ENCODE measurements at places on chromosomes 4 and X.

- no peak for DNase-seq
These were observed 12.5 kb upstream of the RAB28 start for GRCh38 chr4:13496605-13497004.

- no peak for DNase-seq
These were observed 37.4 kb downstream of the CXorf58 start for GRCh38 chrX:23945206-23945605.

DNA sequence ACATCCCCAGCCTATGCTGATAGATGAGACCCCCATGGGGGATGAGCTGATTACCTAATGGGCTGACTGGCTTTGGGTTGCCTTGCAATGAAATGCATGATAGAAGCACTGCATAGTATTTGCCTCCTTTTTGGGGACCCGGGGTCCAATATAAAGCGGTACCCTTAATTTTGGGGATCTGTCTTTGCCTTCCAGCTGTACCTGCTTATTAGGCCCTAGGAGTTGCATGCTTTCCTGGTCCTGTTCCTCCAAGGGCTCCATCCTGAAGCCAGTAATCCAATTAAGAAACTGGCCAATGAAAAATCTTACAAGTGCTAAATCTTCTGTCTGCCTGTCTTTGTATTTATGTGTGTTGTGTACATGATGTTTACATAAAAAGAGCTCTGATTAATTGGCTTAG, 791.6 kb downstream of the TRIML1 start:
- DNase-seq: no peak

- DNase-seq: no peak
These were observed 42.0 kb downstream of the AREG start for GRCh38 chr4:74486905-74487304.
